ENCODE measurements at places on chromosomes 16 and 17. TPM values are rescaled to one million over a fixed set of nuclear protein-coding genes. Genes with fewer than 3 reads are reported as not detected.

GRCh38 chr16:83397601-83398291 is 410.0 kb upstream of the HSBP1 start:
- H3K4me3 ChIP-seq, result no peak overlapping the region
- no peaks in the 10 kb centered on the region for H3K36me3 ChIP-seq
- DNase-seq, result no peak
- no peak overlapping the region for H3K27ac ChIP-seq
- H3K4me1 ChIP-seq, result 0 out of 2 replicates have a peak, but pooled peaks cover under 1% of the 10 kb centered on the region

DNA sequence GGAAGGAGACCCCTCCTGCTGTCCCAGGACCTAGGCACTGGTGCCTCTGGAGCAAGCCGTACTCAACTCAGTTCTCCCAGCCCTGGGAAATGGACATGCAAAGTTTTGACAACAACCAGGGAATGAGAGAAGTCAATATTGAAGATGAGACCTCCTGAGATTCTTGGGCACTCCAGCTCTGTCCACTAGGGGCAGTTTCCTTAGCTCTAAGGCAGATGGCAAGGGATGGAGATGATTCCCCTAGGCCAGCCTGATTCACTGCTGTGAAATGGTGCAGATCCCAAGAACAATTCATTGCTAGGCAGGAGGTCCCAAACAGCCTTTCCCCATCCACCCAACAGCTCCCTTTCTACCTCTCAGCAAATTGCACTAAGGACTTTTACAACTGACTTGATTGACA is 20.5 kb upstream of the SDR42E2 start:
- H3K4me3 ChIP-seq, result no peak overlapping the region
- no peaks in the 10 kb centered on the region for H3K36me3 ChIP-seq
- no peaks in the 10 kb centered on the region for H3K27me3 ChIP-seq
- no peak overlapping the region for H3K27ac ChIP-seq
- H3K4me1 ChIP-seq, result no peaks in the 10 kb centered on the region

DNA sequence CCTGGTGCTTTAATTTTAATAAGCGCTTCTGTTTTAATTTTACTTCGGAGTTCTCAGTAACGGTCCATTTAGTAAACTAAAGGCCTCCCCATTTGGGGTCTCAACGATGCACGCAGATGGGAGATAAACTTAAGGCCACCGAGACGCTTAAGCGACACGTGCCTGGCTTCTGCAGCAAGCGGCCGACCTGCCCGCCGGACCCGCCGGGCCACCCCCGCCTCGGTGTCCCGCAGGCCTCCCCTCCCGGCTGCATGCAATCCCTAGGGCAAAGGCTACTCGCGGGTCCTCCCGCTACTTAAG is 592 bp downstream of the GCSH start:
- 0 out of 2 replicates have a peak overlapping the region, but pooled peaks have one; percentile 6 for H3K27ac ChIP-seq
- DNase-seq, result no peak
- H3K4me1 ChIP-seq, result peaks cover 4% of the 10 kb centered on the region
- no peaks in the 10 kb centered on the region for H3K36me3 ChIP-seq
- peak overlapping the region; percentile 94 for H3K4me3 ChIP-seq

DNA sequence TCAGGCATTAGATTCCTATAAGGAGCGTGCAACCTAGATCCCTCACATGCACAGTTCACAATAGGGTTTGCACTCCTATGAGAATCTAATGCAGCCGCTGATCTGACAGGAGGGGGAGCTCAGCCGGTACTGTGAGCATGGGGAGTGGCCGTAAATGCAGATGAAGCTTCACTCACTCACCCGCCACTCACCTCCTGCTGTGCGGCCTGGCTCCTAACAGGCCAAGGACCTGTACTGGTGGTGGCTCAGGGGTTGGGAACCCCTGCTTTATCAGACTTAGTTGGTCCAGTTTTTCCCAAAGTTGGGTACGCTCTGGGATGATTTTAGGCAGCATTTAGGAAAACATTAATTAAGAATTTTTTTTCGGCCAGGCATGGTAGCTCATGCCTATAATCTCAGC is 103.8 kb downstream of the MARF1 start:
- H3K27ac ChIP-seq, result no peak overlapping the region
- peak; percentile 80 for DNase-seq
- H3K36me3 ChIP-seq, result no peaks in the 10 kb centered on the region
- H3K4me1 ChIP-seq, result peaks cover 8% of the 10 kb centered on the region
- H3K4me3 ChIP-seq, result no peak overlapping the region
- no peaks in the 10 kb centered on the region for H3K27me3 ChIP-seq

DNA sequence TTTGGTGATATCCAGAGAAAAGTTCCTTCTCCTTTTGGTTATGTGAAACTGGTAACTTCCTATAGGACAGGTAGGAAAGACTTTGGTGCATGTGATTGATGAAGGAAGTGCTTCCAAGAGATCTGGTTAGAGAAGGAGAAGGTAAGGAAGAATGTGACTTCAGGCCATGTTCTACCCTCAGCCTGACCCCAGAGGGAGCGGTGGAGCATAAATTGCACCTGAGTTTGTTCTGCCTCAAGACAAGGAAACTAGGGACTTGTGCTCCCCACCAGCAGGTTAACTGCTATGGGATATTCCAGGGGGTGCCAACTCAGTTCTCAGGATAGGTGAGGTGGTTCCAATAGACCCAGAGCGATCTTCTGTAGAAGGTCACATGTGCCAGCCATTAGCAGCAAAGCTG is 299.3 kb upstream of the XYLT1 start:
- DNase-seq, result peak; percentile 38
- no peak overlapping the region for H3K4me3 ChIP-seq
- H3K27me3 ChIP-seq, result no peaks in the 10 kb centered on the region
- H3K27ac ChIP-seq, result no peak overlapping the region
- H3K36me3 ChIP-seq, result no peaks in the 10 kb centered on the region

DNA sequence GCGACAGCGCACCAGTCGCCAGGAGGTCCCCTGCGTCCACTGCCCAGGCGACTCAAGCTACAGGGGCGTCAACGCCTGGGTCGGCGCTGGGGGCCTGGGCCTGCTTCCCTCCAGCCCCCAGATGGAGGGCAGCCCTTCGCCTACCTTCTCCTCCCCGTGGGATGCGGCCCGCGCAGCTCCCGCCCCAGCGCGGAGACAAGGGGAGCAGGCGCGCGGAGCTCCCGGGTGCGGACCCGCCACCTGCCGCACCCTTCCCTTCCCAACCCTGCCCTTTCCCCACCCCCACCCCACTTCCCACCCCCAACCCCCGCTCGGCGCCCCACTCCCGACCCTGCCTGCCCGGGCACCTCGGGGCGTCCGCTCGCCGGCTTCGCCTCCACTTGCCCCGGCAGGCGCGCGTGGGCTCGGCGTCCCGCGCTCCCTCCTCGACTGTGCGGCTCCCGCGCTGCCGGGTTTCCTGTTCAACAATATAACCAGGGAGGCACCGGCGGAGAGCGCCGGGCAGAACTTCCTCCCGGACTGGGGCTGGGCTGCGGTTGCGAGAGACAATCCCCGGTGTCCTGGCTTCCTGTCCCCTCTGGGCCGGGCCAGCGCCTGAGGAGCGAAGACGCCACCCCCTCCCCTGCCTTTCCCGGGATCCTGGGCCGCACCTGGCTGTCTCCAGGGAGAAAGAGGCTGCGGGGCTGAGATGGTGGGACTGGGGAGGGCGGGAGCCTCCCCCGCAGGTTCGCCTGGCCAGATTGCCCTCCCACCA is at the start of gene ARHGAP27:
TSS of gene ARHGAP27 (minus strand) at position 466 of the 754 bp plus-strand sequence. CDS start 2,591 bp downstream, outside the sequence.
- H3K36me3 ChIP-seq, result no peaks in the 10 kb centered on the region
- H3K4me1 ChIP-seq, result peaks cover 10% of the 10 kb centered on the region
- no peak within 1 kb of the TSS for H3K27ac ChIP-seq
- H3K27me3 ChIP-seq, result peaks cover 47% of the 10 kb centered on the region
- H3K4me3 ChIP-seq, result peak within 1 kb of the TSS; percentile 84
- peak; percentile 78 for DNase-seq

DNA sequence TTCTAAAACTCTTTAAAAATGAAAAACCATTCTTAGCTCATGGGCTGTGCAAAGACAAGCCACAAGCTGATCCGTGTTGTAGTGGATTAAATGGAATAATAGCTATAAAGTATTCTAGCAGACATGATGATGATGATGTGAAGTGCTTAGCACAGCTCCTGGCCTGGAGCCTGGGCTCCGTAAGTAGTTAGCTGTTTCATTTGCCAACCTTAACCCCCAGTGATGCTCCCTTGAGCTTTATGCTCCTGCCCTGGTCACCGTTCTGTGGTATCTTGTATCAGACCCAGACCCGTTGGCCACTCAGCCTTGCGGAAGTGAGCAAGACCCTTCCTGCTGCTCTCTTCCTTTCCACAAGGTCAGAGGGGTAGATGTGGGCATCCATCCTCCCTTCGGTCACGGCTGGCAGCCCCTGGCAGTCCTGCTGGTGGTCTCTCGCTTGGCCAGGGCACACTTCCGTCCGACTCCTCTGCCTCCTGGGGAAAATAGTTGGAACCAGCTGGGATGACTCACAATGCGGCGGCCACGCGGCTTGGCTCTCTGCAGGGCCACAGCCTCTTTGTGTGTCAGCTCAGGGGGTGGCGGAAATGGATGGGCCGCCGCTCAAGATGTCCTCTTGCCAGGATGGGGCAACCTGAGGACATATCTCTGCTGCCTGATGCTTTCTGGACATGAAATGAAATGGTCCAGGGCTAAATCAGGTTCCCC is 79.1 kb downstream of the GPR139 start:
- H3K4me1 ChIP-seq, result no peaks in the 10 kb centered on the region
- H3K27ac ChIP-seq, result no peak overlapping the region
- no peaks in the 10 kb centered on the region for H3K27me3 ChIP-seq
- H3K36me3 ChIP-seq, result no peaks in the 10 kb centered on the region

DNA sequence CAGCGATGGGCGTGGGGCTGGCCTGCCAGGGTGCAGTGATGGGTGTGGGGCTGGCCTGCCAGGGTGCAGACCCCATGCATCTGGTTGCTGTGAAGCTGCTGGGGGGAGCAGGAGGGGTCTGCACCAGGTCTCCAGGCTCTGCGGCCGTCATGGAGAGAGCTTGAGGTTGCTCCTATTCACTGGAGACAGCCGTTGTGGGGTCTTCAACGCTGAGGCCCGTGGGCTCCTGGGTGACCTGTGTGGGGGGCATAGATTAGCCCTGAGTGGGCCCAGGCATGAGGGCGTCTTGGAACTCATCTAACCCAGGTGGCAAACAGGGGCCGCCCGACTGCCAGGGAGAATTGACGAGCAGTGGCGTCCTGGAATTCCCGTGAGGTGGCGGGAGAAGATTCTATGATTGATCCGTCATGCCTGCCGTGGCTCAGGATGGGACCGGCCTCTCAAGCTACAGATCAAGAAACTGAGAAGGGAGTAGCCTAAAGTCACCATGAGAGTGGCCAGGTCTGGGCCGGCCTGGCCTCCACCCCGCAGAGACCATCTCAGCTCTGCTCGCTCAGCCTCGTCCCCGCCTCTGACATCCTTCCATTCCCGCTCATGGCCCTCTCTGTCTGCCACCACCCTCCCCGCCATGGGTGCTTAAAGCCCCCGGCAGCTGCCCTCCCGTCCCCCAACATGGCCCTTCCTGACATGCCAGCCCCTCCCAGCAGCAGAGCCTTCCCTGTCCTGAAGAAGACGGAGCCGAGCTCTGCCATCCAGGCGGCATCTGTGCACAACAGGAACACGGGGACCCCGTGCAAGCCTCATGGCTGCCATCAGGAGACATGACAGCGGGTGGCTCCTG is 50.7 kb upstream of the ACSF3 start:
- no peaks in the 10 kb centered on the region for H3K4me1 ChIP-seq
- DNase-seq, result no peak
- no peaks in the 10 kb centered on the region for H3K36me3 ChIP-seq
- H3K27me3 ChIP-seq, result no peaks in the 10 kb centered on the region

GRCh38 chr17:9432134-9432885 is 143.3 kb downstream of the STX8 start:
- no peaks in the 10 kb centered on the region for H3K27me3 ChIP-seq
- H3K27ac ChIP-seq, result no peak overlapping the region
- no peak overlapping the region for H3K4me3 ChIP-seq
- H3K4me1 ChIP-seq, result 0 out of 2 replicates have a peak, but pooled peaks cover 3% of the 10 kb centered on the region

- peaks cover 4% of the 10 kb centered on the region for H3K4me1 ChIP-seq
- no peak for DNase-seq
- H3K4me3 ChIP-seq, result no peak overlapping the region
- no peak overlapping the region for H3K27ac ChIP-seq
- H3K27me3 ChIP-seq, result no peaks in the 10 kb centered on the region
Measured at GRCh38 chr17:69608808-69609472, 194.4 kb downstream of the MAP2K6 start.

- H3K27me3 ChIP-seq, result no peaks in the 10 kb centered on the region
- H3K4me1 ChIP-seq, result no peaks in the 10 kb centered on the region
- H3K27ac ChIP-seq, result no peak overlapping the region
- H3K4me3 ChIP-seq, result no peak overlapping the region
- H3K36me3 ChIP-seq, result no peaks in the 10 kb centered on the region
Measured at GRCh38 chr16:70482624-70483023, 28.2 kb downstream of the FCSK start.

GRCh38 chr16:87305505-87306391 is 11.4 kb downstream of the C16orf95 start:
- peak; percentile 56 for DNase-seq
- H3K36me3 ChIP-seq, result no peaks in the 10 kb centered on the region
- no peak overlapping the region for H3K27ac ChIP-seq
- no peak overlapping the region for H3K4me3 ChIP-seq

DNA sequence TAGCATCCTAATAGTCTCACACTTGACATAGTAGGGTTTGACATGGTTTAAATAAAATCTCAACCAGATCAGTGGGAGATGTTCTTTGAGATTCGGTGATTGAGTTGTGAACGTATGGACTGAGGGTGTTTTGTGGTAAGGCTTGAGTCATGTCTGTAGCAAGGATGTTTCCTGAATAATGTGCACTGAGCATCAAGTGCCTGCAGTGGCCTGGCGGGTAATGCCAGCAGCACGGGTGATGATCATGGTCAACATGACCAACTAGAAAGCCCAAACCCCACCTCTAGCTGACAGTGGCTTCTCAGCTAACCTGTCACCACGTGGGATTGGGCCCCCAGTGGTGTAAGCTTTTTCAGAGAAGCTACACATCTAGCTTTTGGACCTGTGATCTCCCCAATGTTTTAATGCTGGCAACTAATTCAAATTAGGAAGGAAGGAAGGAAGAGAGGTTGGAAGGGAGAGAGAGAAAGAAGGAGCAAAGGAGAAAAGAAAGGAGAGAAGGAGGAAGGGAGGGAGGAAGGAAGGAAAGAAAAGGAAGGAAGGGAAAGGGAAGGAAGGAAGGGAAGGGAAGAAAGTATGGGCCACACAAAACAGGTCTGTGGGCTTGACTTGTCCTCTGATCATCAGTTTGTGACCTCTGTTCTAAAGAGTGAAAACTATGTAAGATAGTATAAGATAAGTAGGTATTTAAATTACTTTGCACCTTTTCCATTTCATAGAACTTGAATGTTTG is 55.4 kb downstream of the WWOX start:
- no peak overlapping the region for H3K27ac ChIP-seq
- no peak for DNase-seq
- H3K27me3 ChIP-seq, result no peaks in the 10 kb centered on the region

DNA sequence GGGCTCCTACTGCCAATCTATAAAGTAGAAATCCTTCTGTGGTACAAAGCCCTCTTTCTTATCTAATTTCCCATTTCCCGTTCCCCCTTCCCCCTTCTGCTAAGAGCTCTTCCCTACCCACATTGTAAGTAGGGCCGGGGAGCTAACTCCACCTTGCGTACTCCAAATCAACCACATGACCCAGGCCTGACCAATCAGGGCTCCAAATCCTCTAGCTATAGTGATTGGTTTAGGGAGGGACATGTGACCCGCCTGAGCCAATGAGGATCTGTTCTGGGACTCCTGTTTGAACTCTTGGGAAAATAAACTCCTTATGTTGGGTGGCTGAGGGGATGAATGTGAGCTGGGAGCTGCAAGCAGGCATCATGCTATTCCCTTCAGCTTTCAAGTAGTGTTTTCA is 40.9 kb upstream of the MEOX1 start:
- H3K36me3 ChIP-seq, result no peaks in the 10 kb centered on the region
- no peaks in the 10 kb centered on the region for H3K27me3 ChIP-seq
- H3K4me3 ChIP-seq, result no peak overlapping the region
- peaks cover 12% of the 10 kb centered on the region for H3K4me1 ChIP-seq

Gene KRT222
- total RNA-seq, result 0.12 TPM

Gene KLHL10
- total RNA-seq, result 0.42 TPM

Gene TTLL6
- 1.9 TPM for total RNA-seq

Gene NGFR
- 6.8 TPM for total RNA-seq

Gene FBXW10
- 0.07 TPM for total RNA-seq

Gene SLC9A5
- total RNA-seq, result 5.4 TPM
